CD4-positive, alpha-beta T cell treated with Interferon alpha-2 for 1 hour (primary cell): ENCODE measurements at places on chromosomes 16 and 17.

DNA sequence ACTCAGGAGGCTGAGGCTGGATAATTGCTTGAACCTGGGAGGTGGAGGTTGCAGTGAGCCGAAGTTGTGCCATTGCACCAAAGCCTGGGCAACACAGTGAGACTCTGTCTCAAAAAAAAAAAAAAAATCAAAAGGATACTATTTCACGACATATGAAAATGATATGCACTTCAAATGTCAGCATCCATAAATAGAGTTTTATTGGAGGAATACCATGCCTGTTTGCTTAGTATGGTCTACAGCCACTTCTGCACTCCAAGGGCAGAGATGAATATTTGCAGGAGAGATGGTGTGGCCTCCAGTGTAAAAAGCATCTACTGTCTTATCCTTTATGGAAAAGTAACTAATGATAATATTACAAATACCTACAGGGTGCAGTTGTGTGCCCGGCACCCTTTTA lies 27.2 kb downstream of the ABCC6 start:
- no peak for DNase-seq

- no peak for DNase-seq
These were observed 35.9 kb downstream of the HSBP1 start for GRCh38 chr16:83843657-83844056.

GRCh38 chr17:50631908-50632571 lies 2.6 kb upstream of the ABCC3 start:
- no peak for DNase-seq

GRCh38 chr17:72997559-72997958 lies 94.9 kb downstream of the SLC39A11 start:
- DNase-seq = no peak

DNA sequence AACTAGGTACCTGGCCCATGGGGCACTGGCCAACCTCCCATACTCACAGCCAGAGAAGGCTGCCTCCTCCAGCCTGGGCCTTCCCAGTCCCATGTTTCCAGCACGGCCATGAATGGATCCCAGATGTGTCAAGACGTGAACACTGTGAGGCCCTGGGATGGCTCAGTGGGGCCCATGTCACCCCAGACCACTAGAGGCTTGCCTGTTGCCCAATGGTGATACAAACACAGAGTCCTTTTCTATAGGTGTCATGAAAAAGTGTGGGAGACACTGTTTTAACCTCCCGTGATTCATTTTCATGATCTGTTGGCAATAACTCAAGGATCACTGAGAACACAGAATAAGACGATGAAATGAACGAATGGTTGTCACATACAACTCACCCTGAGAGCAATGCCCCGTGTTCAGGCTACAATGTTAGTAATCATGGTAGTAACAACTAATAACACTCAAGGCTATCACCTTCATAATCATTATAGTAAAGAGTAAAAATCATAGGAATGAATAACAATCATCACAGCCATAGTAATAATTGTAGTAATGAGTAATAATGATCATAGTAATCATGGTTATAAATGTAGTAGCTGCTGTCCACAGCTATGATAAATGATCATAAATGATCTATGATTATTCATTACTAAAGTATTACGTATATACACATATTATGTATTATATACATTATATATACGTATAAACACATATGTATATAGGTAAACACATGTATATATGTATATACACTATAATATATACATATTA lies 64.0 kb downstream of the DYNLRB2 start:
- no peak for DNase-seq

GRCh38 chr16:23557779-23558702 lies 514 bp downstream of the UBFD1 start:
- DNase-seq = no peak

DNA sequence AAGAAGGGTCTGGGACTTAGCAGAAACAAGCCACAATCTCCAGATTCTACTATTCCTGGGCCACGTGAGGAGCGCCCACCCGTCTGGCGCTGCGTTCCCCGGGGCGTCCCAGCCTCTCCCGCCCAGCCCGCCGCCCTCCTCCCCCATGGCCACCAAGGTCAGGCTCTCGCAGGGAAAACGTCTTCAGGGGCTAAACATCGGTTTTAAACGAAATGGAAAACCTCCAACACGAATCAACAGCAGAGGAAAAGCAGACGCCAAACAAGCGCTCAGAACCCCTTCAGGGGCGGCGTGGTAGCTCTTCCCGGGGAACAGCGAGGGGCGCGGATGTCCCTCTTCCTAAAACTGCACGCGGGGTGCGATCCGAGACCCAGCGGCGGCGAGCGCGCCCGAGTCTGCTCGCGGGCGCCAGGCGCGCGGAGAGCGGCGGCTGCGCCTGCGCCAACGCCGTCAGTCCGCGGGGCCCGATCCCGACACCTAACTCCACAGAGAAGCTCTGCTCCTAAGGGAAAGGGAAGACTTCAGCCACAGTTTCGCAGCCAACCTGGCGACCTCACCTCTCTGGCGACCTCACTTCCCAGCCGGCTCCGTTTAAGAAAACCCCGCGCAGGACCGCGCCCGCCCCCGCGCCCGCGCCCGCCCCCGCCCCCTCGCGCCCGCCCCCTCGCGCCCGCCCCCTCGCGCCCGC lies 505 bp upstream of the COG1 start:
- no peak for DNase-seq

- no peak for DNase-seq
These were observed 194.4 kb upstream of the TOX3 start for GRCh38 chr16:52741351-52741750.

GRCh38 chr17:7435676-7436555 lies 681 bp downstream of the TMEM102 start:
- DNase-seq = no peak

DNA sequence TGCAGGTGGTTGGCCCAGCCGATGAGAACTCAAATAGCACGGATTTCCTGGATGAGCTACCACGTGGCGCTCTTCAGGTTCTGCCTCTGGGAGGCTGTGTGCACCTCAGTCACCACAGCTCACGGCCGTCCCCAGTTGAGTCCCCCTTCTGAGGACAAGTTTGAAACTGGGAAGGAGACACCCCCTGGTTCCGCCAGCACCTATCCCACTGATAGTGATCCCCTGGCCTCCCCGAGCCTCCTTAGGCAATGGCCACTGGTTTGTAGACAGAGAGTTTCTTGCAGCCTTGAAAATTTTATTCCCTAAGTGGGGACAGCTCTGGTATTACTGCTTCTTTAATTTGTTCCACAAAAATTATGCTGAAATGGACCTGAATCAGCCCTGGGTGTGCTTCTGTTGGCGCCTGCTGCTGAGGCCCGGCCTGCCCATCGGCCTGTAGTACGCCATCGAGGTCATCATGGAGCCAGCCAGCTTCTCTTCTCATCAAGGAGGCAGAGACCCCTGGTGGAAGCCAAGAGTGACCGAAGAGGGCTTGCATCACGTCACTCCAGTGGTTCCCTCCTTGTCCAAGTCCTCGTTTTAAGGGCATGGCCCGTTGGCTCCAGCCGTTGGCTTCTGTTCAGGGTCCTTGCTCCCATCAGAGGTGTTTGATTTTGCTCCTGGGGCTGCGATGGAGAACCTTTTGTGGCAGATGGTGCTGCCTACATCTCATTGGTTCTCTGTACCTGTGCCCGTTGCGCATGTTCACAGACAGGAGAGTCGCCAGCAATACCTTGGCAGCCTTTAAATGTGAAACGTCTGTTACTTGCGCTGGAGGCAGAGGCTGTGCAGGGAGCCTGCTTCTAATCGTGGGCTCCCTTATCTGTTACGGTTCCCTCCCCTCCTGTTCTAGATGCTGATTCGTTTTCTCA lies 9.3 kb downstream of the SMCR8 start:
- DNase-seq = no peak

- no peak for DNase-seq
These were observed 38.1 kb downstream of the SRL start for GRCh38 chr16:4203748-4204147.

GRCh38 chr17:81665205-81666091 lies 957 bp downstream of the OXLD1 start:
- peak; percentile 45 for DNase-seq

- peak; percentile 64 for DNase-seq
These were observed 30.6 kb upstream of the ETV4 start for GRCh38 chr17:43576563-43577229.

GRCh38 chr17:2385240-2386210 lies 15.3 kb downstream of the MNT start:
- DNase-seq = no peak

- peak; percentile 66 for DNase-seq
These were observed 14.0 kb upstream of the STAC2 start for GRCh38 chr17:39239640-39240314.

DNA sequence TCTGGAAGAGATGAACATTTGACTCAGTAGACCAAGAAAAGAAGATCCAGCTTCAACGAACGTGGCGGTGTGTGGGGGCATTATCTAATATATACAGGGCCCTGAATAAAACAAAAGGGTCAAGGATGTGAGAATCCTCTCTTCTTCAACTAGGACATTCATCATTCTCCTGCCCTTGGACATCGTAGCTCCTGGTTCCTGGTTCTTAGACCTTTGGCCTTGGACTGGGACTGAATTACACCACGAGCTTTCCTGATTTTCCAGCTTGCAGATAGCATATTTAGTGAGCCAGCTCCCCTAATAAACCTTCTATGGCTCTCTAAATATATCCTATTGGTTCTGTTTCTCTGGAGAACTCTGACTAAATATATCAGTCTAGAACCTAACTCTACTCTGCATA lies 29.5 kb upstream of the HELZ start:
- DNase-seq = no peak

GRCh38 chr17:80511222-80512180 lies 33.1 kb upstream of the RPTOR start:
- no peak for DNase-seq

- DNase-seq = no peak
These were observed 3.0 kb upstream of the RMI2 start for GRCh38 chr16:11342021-11342855.

DNA sequence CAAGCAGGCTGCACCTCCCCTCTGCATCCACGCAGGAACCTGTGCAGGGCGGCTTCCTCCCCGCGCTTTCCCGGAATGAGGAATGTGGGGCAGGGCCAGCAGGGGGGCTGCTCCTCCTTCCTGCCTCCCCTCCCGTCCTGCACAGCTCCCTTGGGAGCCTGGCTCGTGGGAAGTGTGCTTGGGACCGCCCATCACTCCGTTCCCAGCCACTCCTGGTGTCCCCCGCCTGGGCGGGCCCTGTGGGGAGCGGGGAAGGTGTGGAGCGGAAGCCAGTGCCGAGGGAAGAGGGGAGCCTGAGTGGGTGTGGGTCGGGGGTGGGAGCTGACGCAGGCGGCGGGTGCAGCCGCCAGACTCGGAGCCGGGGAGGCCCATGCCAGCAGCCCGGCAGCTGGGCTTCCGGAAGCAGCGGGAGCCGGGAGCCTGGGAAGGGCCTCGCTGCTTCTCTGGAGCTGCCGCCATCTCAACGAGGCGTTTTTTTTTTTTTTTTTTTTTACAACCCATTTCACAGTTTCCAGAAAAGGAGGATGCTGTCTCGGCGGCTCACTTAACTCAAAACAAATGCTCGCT lies 24.1 kb downstream of the BAHCC1 start:
- DNase-seq = no peak

- no peak for DNase-seq
These were observed 51.5 kb downstream of the HIC1 start for GRCh38 chr17:2106308-2106955.

- DNase-seq = no peak
These were observed 13.8 kb upstream of the TMEM92 start for GRCh38 chr17:50260501-50260911.

- no peak for DNase-seq
These were observed 50.2 kb downstream of the WSCD1 start for GRCh38 chr17:6120351-6120750.

- no peak for DNase-seq
These were observed 39.4 kb upstream of the CHMP6 start for GRCh38 chr17:80952291-80952690.

GRCh38 chr16:21166561-21166961 lies 8.1 kb downstream of the LDAF1 start:
- no peak for DNase-seq

DNA sequence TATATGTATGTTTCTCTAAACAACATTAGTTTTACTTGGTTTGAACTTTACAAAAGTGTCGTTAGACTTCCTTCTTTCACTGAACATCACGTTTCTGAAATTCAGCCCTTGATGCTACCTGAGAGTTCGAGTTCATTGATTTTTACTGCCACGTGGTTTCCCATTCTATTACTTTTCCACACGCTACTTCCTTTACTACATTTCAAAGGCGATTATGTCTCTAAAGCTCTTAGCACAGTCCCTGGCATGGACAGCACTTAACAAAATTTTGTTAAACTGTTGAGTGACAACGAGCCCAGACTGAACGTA lies 15.9 kb upstream of the ARHGAP17 start:
- DNase-seq = no peak

DNA sequence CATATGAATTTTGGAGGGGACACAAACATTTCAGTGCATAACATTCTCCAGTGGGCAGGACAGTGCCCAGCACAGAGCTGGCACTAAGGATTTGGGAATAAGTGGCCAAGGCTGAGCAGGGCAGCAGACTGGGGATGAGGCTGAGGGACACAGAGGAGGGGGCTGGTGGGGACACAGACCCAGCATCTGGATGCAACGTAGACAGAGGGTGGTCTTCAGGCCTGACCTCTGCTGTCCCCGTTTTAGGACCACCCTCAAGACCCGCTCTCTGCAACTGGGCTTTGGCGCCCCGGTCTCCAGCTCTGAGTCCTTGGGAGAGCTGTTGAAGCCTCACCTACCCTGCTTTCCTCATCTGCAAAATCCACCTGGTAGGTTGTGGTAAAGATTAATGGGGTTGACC lies 3.3 kb upstream of the PRSS33 start:
- DNase-seq = no peak

DNA sequence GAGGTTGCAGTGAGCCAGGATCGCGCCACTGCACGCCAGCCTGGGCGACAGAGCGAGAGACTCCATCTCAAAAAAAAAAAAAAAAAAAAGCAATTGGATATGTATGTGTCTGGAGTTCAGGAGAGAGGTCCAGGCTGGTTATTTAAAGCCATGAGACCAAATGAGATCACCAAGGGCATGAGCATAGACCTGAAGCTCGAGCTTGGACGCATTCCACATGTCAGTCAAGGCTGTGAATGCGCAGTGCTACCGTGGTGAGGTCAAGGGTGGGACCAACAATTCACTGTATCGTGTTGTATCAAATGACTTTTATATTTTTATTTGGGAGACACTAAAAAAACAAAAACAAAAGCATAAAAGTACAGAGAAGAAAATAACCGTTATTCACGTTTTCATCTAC lies 29.1 kb upstream of the SPNS2 start:
- DNase-seq = no peak

- DNase-seq = no peak
These were observed 4.0 kb upstream of the SCRN2 start for GRCh38 chr17:47844814-47845715.

DNA sequence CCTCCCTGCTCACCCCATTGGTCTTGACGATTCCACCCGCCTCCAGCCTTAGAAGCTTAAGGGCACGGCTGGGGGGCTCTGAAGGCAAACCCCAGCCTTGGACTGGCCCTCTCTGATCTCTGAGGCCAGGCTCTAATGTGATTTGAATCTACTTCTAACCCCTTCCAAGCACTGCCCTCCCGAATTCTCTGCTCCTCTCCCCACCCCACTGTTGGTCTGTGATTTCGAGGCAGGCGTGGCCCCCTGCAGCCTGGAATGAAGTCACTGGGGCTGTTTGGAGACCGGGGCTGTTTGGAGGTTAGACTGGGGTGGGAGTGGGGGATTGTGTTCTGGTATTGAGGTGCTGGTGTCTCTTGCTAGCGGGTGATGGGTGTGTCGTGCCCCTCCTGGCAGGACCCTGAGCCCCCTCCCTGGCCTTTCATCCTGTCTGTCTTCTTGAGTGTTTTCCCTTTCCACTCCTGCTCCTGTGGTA lies 2.2 kb downstream of the GRB7 start:
- no peak for DNase-seq

- DNase-seq = peak; percentile 3
These were observed 982 bp downstream of the SPAG9 start for GRCh38 chr17:51119415-51120356.
